GM04503 (cell line): ENCODE measurements at places on chromosomes 4 and X.

DNA sequence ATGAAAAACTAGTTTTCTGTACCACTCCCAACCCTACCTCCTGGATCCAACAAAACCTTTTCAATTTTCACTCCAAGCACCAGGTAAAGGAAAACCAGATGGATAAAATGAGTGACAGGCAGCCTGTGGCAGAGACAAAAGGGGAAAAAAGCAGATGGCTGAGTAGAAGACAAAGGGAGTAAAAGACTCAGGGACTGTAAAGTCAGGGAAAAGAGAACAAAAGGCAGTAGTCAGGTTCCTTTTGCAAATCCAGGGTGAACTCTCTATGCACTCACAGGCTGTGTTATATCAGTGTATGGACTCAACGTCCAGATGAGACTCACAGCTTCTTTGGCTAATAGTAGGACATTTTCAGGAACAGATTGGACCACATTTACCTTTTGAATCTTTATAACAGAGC lies 54.2 kb downstream of the QRFPR start:
- no peak for DNase-seq

- DNase-seq, result no peak
Observed at GRCh38 chr4:72484981-72485380, 84.0 kb downstream of the ADAMTS3 start.

- no peak for DNase-seq
Observed at GRCh38 chr4:170008371-170008770, 17.8 kb downstream of the MFAP3L start.

DNA sequence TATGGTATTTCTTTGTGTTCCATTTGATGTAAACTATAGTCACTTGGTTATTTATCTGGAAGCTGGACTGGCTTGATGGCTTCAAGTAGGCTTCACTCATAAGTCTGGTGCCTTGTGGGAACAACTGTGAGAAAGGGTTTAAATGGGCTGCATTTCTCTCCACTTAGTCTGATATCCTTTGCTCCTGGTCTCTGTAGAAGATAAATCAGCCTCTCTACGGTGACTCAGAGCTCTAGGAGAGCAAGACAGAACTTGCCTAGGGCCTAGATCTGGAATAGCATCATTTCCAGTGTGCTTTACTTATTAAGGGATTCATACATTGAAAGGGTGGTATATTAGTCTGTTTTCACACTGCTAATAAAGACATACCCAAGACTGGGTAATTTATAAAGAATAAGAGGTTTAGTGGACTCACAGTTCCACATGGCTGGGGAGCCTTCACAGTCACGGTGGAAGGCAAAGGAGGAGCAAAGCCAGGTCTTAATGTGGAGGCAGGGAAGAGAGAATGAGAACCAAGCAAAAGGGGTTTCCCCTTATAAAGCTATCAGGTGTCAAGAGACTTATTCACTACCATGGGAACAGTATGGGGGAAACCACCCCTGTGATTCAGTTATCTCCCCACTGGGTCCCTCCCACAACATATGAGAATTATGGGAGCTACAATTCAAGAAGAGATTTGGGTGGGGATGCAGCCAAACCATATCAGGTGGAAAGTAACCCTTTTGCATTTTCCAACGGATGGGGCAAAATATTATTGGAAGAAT lies 1746.4 kb upstream of the PCDH7 start:
- DNase-seq, result no peak

GRCh38 chr4:123348946-123349345 lies 47.6 kb upstream of the SPRY1 start:
- no peak for DNase-seq

- DNase-seq, result no peak
Observed at GRCh38 chr4:65063601-65064000, 606.7 kb downstream of the EPHA5 start.

GRCh38 chr4:73620115-73620792 lies at the start of gene RASSF6:
Gene RASSF6, minus strand, starts transcription at chr4:73620436. Its CDS starts 8,641 bp downstream, at chr4:73611795.
- no peak for DNase-seq

GRCh38 chr4:171846232-171846631 lies 33.0 kb downstream of the GALNTL6 start:
- DNase-seq, result peak; percentile 8

- DNase-seq, result no peak
Observed at GRCh38 chr4:138912704-138913340, 102.8 kb upstream of the NOCT start.

DNA sequence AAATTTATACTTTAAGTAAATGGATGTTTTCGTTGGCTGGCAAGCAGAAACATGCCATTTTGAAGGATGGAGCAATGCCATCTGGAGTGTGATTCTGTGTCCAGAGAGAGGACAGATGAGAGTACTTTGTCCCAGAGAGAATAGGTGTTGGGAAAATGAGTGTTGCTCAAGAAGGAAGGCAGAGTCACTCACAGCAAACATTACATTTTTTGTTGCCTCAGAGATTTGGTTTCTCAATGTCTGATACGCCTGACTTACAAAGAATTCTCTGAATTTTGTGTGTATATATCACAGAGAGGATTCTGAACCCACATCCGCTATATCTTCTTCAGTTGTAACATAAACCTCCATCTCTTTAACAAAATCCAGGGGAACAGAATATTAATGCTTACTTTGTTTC lies 102.8 kb upstream of the PCDH18 start:
- peak; percentile 36 for DNase-seq

GRCh38 chr4:4673070-4673469 lies 131.2 kb upstream of the STX18 start:
- DNase-seq, result no peak

GRCh38 chr4:68176500-68176899 lies 46.8 kb upstream of the TMPRSS11F start:
- no peak for DNase-seq

- DNase-seq, result no peak
Observed at GRCh38 chr4:45869184-45869583, 254.7 kb downstream of the GABRG1 start.

- DNase-seq, result no peak
Observed at GRCh38 chr4:54165011-54165410, 64.1 kb upstream of the PDGFRA start.

GRCh38 chr4:169341490-169341889 lies 70.7 kb upstream of the SH3RF1 start:
- DNase-seq, result no peak

- DNase-seq, result no peak
Observed at GRCh38 chr4:31667686-31668085, 947.5 kb downstream of the PCDH7 start.

DNA sequence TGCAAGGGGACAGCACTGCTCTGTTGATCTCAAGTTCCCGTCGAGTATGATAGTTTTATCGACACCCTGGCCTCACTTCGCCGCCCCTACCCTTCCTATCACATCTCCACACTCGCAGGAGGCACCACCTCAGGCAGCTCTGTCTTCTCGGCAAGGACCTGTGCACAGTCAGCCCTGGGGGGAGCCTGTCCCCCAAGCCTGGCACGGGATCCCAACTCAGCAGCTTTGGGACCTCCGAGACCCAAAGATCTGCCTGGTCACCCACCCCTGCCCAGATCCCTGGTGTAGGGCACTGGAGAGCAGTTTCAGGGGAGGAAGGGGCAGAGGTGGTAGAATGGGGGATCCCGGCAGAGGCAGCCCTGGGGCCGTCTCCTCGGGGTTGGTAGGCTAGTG lies 18.0 kb upstream of the UBA1 start:
- no peak for DNase-seq

DNA sequence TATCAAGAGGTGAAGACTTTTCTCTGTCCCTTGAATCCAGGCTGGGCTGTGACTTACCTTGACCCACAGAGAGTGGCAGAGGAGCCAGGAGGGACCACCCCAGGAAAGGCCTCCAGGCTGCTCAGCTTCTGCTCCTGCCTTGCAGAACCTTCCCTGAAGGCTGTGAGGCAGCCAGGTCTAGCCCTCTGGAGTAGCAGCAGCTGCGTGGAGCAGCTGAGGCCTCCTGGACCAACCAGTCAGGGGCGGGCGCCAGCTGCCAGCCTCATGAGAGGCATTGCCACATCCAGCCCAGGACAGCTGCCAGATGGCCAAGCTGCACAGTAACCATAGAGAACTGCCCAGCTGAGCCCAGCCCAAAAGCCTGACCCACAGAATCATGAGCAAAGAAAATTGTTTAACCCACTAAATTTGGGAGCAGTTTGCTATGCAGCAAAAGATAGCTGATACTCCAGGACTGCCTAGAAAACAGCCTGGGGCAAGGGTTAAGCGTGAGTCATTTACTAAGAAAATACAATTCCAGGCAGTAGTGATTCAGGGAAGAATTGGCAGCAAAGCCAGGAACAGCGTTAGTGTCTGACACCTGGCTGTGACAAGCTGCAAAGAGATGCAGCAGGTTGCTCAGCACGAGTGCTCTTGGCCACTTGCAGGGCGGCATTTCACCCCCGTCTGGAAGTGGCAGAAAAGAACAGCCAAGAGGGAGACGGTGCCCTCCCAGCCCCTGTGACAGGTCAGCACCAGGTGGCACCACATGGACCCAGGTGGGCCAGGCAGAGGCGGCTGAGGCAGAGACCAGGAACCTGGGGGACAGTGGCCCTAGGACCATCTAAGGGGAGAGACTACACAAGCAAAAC lies 14.7 kb upstream of the PDE6B start:
- DNase-seq, result peak; percentile 13

DNA sequence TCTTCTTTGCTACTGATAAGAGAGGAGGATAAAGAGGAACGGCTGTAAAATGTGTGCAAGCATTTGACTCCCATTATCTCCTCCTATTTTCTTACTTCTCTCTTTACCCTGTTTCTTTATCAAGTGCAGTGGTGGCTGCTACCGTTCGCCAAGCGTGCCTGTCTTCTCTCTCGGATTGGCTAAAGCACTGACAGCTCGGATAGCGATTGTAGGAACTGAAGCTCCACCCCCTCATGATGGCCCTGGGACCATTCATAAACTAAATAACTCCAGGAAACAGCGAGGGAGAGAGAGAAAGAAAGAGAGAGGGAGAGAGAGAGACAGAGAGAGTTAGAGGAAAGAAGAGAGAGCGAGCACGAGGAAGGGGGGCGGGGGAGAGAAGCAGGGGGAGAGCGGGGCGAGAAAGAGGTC lies 305 bp upstream of the MAB21L2 start:
- no peak for DNase-seq

GRCh38 chr4:8600686-8601085 lies 8.1 kb downstream of the CPZ start:
- DNase-seq, result no peak

- no peak for DNase-seq
Observed at GRCh38 chrX:19190902-19191301, 68.6 kb upstream of the ADGRG2 start.

- DNase-seq, result no peak
Observed at GRCh38 chr4:150540959-150541360, 41.0 kb upstream of the MAB21L2 start.

- no peak for DNase-seq
Observed at GRCh38 chrX:150446151-150446550, 83.0 kb downstream of the MAMLD1 start.

- DNase-seq, result no peak
Observed at GRCh38 chrX:16946361-16946964, at the start of gene REPS2. Gene REPS2, plus strand, starts transcription at chrX:16946658. Its CDS starts 204 bp downstream, at chrX:16946862.

DNA sequence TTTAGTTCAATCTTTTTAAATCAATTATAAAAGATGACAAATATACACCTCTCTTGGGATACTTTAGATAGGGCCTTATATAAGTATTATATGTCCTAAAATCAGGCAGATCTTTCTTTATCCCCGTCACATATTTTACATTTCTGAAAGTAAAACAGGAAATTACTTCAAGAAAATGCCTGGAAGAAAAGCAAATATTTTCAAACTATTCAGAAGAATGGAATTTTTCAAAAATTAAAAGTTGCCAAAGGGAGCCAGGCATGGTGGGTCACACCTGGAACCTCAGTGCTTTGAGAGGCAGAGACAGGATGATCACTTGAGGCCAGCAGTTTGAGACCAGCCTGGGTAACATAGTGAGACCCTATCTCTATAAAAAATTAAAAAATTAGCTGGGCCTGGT lies 34.4 kb downstream of the MGARP start:
- DNase-seq, result peak; percentile 41

- DNase-seq, result no peak
Observed at GRCh38 chr4:12123707-12124106, 695.0 kb upstream of the HS3ST1 start.

DNA sequence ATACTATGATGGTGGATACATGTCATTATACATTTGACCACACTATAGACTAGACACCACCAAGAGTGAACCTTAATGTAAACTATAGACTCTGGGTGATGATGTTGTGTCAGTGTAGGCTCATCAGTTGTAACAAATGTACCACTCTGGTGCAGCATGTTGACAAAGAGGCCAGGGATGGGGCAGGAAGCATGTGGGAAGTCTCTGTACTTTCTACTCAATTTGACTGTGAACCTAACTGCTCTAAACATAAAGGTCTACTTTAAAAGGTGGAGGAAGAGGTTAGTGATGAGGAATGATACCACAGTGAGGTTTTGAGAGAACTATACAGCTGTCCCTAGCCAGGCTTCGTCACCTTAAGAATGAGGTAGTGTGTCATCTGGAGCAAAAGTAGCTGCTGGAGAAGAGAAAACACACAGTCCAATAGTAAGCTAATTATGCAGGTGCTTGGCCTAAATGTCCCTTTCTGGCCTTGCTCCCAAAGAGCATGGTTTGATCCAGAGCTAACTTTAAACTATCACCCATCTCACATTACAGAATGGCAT lies 38.4 kb downstream of the GRSF1 start:
- DNase-seq, result no peak
